ENCODE measurements at places on chromosomes 1 and 21. TPM values are rescaled to one million over a fixed set of nuclear protein-coding genes. Genes with fewer than 3 reads are reported as not detected.

Gene TRIM46
- total RNA-seq = 2.7 TPM

Gene VWA5B1
- not detected for total RNA-seq

Gene DPT
- 154 TPM for total RNA-seq

- no peak for DNase-seq
These were observed 26.8 kb downstream of the TMEM201 start for GRCh38 chr1:9615316-9616063.

GRCh38 chr1:18154430-18155194, 47.0 kb downstream of the IGSF21 start:
- DNase-seq = no peak

Data from vagina (tissue), 2 donors.